Putamen (tissue), 1 donor: ENCODE measurements at places on chromosomes 7 and 10.

- peak; percentile 1 for DNase-seq
Measured at GRCh38 chr7:90595342-90595800, 750 bp upstream of the CDK14 start.

- DNase-seq = no peak
Measured at GRCh38 chr10:119303886-119304285, 96.5 kb downstream of the GRK5 start.

GRCh38 chr7:495326-495725 is 24.3 kb downstream of the PDGFA start:
- no peak for DNase-seq

- peak; percentile 14 for DNase-seq
Measured at GRCh38 chr7:745431-746154, 18.5 kb upstream of the PRKAR1B start.

GRCh38 chr10:67225226-67225625 is 299.4 kb downstream of the LRRTM3 start:
- no peak for DNase-seq

DNA sequence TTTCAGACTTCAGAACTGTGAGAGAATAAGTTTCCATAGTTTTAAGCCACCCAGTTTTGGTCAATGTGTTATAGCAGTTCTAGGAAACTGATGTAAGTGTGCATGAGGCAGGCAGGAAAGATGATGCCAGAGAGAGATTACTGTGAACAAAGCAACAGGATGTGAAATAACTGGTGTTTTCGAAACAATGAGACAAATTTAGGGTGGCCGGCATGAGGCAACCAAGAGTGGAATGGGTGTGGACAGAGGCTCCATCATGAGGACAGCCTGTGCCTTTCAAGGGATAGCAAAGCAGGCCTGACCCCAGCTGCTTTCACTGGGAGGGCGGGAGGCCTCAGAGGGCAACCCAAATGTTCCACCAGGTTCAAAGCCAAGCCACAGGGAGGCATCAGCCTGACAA is 67.3 kb upstream of the UCN3 start:
- DNase-seq = no peak

DNA sequence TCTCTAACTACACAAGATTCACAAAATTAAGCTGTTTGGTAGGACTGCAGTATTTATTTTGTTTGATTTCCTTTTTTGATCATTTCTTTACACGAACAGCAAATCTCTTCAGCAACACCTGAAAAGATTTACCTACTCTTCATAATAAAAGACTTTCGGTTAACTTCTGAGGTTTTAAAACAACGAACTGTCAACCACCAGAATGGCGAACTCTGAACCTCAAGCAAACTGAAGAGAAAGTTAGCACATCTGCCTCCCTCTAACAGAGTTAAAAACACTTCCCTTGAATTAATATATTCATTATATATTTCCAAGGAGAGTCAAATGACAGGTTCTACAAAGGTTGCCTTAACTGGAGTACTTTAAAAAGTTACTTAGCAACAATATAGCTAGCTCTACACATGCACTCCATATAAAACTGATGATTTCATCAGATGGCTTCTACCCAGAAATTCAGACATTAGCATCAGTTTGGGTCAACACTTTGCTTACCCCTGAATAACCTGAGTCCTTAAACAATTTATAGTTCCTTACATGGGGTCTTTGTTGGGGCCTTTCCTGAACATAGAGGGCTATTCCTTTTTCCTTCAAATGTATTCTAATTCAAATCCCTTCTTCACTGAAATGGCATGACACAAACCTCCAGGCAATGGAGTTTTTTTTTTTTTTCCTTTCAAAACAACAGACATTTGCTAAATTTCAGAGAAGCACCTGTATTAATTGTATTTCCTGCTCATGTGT is 118.3 kb downstream of the SEM1 start:
- DNase-seq = no peak

GRCh38 chr10:52678611-52679010 is 94.0 kb downstream of the MBL2 start:
- DNase-seq = no peak

DNA sequence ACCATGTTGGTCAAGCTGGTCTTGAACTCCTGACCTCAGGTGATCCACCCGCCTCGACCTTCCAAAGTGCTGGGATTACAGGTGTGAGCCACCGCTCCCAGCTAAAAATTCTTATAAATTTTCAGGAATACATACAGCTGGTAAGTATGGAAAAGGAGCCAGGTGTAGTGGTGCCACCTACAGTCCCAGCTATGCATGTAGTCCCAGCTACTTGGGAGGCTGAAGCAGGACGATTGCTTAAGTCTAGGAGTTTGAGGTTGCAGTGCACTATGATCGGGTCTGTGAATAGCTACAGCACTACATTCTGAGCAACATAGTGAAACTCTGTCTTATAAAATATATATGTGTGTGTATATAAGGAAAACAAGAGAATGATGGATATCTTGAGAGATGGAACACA is 19.0 kb downstream of the LDB1 start:
- no peak for DNase-seq

DNA sequence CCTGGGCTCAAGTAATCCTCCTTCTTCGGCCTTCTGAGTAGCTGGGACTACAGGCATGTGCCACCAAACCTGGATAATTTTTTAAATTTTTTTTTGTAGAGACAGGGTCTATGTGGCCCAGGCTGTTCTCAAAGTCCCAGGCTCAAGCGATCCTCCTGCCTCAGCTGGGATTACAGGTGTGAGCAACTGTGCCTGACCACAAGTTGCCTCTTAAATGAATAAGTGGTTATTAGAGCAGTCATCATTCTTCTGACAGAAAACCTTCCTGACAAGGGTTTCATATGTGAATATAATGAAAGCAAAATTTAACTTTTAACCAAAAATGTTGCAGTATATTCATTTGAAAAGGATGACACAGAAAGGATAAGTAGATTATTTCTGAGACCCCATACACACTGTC is 532.5 kb downstream of the GRM8 start:
- no peak for DNase-seq

- DNase-seq = no peak
Measured at GRCh38 chr7:20343941-20344340, 13.2 kb downstream of the ITGB8 start.

DNA sequence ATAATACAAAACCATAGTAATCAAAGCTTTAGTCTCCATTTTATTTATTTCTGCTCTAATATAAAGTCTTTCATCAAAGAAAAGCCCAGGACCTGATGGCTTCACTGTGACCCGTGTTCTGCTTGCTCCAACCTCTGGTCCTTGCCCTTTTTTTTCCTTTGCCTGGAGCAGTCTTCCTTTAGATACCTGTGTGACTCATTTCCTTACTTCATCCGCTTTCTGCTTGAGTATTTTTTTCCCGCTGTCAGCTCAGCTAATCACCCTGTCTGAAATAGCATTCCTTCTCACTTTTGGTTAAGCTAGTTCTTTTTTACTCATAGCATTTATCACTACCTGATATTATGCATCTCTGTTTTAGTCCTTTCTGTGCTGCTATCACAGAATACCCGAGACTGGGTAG is 194.8 kb downstream of the ABCA13 start:
- DNase-seq = no peak

- DNase-seq = no peak
Measured at GRCh38 chr7:129069021-129069420, 14.1 kb upstream of the TNPO3 start.

- no peak for DNase-seq
Measured at GRCh38 chr7:12949060-12949931, 261.9 kb downstream of the ARL4A start.

DNA sequence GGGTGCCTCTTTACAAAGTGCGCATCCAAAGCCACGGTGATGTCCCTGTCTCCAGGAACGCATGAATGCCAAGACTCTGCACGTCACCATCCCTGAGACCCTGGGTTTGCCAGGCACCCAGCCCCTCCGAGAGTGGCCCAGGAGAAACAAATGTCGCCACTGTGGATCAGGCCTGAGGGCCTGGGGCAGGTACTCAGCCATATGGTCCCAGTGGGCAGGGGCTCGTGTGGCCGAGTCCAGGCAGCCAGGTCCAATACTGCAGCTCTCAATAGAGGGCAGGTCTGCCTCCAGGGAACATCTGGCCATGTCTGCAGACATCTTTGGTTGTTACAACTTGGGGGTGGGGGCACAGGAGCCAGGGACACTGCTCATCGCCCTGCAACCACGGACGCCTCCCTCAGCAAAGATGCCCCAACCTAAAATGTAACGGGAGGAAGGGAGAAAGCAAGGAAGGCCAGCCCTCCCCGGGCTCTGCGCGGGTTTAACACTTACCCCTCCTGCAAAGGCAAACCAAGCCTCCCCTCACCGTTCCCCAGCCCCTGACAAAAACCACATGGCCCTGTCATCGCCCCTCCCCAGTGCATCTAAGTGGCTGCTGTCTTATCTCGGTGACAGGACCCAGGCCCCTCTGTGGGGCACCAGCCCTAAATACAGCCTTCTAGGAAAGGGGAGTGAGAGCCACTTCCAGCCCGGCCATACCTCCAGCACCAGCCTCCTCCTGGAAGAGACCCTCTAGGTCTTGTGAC is 10.3 kb upstream of the PAPOLB start:
- no peak for DNase-seq

- DNase-seq = no peak
Measured at GRCh38 chr7:146285418-146285817, 168.8 kb downstream of the CNTNAP2 start.

- DNase-seq = no peak
Measured at GRCh38 chr7:11648101-11648500, 183.9 kb downstream of the THSD7A start.

DNA sequence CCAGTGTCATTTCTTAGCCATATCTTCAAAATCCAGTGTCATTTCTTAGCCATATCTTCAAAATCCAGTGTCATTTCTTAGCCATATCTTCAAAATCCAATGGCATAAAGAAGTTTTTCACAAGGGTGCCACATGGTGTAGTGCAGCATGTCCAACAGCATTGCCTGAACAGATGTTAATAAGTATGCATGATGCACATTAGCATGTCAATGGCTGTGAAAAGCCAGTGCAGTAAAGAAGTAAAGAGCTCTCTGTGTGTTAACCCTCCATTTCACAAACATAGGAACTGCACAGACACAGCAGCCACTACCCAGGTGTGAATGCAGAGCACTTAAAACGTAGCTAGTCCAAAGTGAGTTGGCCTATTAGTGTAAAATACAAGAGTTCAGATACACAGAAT is 89.8 kb downstream of the GNAI1 start:
- DNase-seq = peak; percentile 13

DNA sequence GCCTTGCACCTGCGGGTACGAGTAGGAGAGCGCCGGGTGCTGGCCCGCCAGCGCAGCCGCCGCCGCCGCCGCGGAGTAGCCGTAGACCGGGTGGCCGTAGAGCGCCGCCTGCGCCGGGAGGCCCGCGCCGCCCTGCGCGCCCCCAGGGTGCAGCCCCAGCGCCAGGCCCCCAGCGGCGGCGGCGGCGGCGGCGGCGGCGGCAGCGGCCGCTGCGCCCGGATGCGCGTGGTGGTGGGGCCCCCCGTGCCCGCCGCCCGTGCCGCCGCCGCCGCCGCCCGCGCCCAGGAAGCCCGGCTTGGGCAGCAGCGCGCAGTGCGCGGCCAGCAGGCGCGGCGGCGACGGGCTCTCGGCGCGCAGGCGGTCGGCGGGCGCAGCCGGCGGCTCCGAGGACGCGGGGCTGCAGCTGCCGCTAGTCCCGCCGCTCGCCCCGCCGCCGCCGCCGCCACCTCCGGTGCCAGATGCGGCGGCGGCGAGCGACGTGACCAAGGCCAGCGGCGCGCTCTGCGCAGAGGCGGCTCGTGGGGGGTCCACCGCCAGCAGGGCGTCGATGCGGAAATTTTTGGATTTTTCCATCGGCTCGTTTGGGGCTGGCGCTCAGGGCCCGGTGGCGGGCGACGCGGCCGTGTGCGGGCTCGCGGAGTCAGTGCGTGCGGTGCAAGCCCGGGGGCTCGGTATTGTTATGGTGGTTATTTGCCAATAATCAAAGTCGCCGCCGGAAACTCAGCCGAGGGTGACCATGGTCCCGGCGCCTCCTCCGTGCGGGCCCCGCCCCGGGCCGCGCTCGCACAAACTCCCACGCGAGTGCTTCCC is 480 bp downstream of the MNX1 start:
- DNase-seq = no peak

GRCh38 chr10:48477141-48477540 is 127.7 kb downstream of the ARHGAP22 start:
- DNase-seq = no peak

- DNase-seq = no peak
Measured at GRCh38 chr10:119494236-119495020, 48.1 kb downstream of the RGS10 start.
